Fibroblast of skin of right biceps (primary cell): ENCODE measurements at places on chromosomes 2 and 18.

DNA sequence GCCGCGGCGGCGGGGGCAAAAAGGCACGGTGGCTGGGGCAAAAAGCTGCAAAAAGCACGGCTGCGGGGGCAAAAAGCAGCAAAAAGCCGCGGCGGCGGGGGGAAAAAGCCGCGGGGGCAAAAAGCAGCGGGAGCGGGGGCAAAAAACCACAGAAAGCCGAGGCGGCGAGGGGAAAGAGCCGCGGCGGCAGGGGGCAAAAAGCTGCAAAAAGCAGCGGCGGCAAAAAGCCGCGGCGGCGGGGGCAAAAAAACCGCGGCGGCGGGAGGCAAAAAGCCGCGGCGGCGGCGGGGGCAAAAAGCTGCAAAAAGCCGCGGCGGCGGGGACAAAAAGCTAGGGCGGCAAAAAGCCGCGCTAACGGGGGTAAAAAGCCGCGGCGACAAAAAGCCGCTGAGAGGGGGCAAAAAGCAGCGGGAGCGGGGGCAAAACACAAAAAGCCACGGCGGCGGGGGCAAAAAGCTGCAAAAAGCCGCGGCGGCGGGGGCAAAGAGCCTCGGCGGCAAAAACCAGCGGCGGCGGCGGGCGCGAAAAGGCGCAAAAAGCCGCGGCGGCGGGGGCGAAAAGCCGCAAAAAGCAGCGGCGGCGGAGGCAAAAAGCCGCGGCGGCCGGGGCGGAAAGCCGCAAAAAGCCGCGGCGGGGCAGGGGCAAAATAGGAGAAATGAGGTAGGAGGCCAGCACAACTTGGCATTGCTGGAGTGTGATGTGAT is 123.4 kb downstream of the ANKRD30BL start:
- DNase-seq: peak; percentile 14

DNA sequence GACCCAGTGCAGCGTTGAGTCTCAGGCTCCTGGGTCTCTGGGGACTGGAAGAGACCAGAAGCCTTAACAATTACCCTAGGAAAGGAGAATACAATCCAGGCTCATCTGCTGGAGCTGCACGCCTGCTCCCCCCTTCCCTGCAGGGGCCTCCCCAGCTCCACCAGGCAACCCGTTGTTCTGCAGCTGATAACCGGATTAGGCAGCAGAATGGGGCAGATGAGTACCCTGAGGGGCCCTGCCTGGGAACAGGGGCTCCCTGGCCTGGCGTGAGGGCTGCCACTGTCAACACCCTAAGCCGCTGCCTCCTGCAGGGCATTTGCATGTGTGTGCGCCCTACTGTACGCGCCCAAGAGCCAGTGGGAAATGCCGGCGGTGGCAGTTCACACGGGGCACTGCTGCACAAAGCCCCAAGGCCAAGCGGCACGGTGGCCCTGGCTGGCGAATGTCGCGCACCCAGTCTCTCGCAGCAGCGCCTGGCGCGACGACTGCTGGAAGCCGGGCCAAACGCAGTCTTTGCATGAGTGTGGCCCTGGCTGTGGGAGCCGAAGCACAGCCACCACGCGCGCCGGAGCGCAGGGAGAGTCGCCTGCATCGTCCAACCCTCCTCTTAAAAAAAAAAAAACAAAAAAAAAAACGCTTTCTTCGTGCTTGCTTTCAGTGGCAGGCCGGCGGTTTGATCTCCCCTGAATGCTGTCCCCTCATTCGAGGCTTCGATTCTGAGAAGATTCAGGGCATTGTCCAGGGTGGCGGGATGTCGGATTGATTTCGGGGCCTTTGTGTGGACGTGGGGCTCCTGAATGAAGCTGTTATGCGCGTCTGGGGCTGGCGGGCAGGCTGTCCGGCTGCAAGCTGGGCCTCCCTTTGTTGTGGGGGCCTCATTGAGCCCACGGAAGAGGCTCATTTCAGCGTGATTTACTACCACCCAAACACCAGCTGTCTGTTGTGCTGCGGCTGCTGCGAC is 63.8 kb downstream of the SETBP1 start:
- DNase-seq: no peak

- DNase-seq: no peak
These were observed 89.5 kb upstream of the ALKAL2 start for GRCh38 chr2:377414-377813.

DNA sequence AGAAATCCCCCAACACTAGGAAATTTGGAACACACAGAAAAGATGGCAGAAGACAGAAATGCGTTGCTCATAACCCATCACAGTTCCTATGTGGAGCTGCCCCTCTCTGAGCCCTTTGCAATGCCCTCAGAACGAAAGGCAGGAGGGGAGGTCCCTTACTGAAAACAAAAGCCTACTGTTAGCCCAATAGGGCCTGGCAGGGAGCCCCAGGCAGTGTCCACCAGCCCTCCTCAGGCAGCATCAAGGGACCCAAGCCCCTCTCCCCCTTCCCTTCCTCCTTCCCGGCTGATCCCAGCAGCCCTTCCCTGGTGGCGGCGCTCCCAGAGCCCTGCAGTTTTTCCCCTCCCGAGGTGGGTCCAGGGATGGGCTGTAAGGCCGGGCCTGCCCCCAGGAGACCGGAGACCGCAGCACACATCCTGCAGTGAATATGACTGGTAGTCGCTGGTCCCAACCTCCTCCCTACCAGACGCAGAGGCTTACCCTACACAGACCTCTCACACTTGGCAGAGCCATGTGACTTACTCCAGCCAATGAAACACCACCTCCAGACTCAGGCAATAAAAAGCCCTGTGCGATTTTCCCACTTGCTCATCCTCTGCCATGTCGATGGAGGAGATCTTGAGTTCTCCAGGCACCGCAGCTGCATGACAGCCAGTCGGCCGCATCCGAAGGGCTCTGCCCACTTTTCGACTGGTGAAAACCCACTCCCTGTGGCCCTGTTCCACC is 19.4 kb upstream of the DUSP2 start:
- DNase-seq: peak; percentile 25

DNA sequence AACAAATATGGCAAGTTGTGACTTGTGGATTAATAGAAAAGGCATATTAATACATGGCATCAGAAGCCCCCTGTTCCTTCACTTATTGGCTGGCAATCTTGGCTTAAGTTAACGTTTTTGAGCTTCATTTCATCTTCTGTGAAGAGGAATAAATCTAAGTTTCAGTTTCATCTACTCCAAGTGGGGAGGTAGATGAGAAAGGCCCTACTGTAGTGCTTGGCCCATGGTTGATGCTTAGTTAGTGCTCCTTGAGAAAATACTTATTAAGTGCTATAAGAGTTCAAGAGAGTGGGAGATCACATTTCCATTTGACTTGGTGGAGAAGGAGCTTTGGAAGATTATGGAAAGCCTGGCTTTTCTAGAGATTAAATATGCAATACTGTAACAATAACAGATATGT is 244.3 kb downstream of the BABAM2 start:
- no peak for DNase-seq

- DNase-seq: no peak
These were observed 178.6 kb downstream of the SEPTIN10 start for GRCh38 chr2:109435066-109435690.

DNA sequence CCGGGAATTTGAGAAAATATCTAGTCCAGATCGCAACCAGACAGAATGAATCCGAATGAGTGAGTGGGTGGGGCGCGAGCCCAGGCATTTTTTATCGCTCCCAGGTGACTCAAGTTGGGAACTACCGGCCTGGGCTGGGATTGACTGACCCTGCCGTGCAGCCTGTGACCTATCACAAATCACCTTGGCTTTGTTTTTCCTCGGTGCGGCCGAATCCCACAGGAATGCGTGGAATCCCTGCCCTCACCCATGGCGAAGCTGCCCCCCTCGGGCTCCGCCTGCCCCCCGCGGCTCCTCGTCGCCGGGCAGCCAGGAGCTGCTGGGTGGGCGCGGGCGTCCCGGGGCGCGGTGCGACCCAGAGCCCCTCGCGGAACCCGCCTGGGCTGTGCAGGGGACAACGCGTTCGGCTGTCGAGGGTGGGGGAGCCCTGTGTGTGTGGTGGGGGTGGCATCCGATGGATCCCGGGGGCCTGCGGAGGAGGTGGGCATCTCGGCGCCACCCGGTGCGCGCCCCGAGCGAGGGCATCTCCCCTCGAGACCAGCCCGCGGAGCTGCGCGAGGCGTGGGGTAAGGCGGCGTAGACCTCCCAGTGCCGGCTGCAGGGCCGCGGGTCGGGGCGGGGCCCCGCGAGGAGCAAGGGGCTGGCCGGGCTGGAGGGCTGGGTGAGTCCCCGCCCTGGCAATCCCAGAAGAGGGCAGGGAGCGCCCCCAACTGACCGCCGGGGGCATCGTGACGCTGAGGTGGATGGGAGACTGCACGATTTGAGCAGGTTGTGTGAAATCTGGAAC is 16.5 kb downstream of the B3GNT7 start:
- peak; percentile 81 for DNase-seq

DNA sequence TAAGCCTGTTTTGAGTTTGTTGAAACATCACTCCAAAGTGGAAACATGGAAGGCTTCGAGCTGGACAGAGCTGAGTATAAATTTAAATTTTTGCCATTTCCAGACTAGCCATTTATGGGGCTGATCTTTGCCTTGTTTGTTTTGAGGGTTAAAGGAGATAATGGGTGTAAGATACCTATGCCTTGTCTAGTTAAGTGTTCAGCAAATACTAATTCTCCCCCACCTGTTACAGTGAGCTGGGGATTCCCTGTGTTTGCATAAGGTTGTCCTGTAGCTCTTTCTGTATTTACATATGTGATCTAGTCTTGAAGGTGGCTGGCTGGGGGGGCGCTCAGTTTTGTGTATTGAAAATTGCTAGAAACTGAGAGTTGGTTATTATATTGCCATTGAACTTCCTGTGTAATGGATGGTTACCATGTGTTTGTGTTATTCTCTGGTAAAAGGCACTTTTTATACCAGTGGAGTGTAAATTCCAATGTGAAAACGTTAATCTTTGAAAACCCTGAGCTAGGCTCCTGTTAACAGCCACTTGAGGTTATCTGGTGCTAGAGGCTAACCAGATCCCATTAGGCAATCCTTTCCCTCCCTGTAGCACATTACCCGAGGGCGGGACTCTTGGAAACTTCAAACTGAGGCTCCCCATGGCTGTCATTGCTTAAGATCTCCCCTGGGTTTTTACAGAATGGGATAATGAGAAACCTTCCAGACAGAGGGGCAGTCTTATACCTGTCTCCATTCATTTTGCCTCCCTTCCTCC is 26.7 kb downstream of the TANC1 start:
- DNase-seq: peak; percentile 10

DNA sequence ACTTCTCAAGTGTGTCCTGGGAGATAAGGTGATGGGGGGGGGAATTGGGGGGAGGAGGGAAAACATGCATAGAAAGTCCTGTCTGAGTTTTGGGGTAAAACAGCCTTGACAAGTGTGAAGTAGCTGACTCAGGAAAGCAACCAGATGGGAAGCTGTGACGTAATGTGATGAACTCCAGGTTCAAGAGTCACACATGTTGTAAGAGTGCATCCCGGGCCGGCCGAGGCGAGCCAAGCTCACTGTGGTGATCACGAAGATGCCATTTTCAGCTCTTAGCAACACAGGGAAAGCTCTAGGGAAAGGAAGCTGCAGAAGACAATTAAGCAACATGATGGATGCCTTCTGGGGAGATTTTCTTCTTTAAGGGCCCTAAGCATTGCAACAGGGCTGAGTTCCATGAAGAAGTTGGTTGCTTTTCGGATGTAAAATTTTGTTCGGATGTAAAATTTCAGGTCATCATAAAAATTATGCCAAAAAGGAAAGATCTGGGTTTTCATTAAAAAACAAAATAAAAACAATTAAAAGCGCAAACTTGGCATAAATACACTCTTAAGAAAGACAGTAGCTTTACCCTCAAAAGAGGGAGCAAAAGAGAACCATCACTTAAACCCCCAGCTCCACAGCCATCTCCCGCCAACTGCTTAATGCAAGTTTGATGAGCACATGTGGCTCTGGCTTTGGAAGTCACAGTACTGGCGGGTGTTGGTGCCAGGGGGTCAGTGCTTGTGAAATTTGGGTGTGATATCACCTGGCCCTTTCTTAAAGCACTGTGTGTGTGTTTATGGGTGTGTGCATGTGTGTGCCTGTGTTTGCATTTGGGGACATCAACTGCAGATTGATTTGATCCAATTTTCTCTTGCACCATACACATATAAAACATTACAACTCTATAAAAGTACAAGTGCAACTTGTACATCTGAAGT is 19.1 kb downstream of the SERTAD2 start:
- DNase-seq: peak; percentile 56

DNA sequence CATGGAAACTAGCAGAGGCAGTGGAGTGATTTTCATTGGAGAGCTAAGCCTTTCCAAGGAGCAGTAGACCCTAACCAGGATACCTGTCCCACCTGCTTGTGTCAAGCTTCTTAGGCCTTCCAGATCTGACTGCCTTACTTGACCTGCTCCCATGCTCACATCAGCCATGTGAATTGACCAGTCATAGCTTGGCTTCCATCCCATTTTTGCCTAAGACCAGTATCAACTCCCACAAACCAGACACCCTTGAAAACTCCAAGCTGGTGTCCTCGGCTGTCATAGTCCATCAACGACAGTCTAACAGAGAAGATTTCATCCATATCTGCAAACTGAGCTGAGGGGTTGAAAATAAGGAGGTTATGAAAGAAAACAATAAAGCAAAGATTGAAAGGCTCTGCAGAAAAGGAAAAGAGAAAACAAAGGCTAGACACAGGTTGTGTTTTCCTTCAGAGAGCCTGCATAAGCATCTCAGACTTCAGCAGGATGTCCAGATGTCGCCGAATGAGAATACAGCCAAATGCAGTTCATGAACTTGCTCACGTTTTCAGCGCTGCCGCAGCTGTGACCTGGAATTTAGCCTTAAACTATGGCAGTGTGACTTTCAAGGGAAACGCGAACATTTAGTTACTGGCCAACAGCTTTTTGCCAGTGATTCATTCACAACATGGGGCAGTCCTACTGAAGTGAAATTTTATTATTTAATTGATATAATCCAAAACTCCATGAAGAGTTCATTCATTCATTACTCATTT is 868.1 kb upstream of the ID2 start:
- peak; percentile 21 for DNase-seq

GRCh38 chr2:210663631-210664089 is 107.3 kb downstream of the CPS1 start:
- DNase-seq: no peak

DNA sequence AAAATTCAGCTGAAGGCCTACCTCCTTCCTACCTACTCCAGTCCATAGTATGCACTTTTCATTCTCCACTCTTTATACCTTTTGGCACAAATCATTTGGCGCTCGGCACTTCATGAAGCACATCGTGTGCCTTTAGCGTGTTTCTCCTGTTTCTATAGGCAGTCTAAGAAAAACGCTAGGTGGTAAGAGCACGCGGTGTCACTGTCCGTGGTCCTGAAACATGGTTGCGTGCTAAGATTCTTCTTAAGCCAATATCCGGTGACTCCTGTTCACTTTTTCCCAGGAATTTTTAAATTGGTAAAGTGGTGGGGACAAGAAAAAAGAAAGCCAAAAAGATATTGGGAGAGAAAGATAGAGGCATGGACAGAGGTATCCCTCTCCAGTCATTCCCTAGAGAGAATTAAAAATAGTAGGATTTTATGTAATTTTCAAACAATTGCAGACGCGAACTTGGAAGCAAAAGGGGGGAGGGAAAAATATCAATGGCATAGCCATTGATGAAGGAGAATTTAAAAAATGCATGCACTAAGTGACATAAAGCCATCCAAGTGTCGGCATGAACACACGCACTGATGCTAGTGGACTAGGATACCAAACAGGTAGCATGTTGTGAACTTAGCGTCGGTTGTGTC is 1.4 kb upstream of the CTNNA2 start:
- DNase-seq: peak; percentile 47

GRCh38 chr18:57077786-57078552 is 68.9 kb upstream of the BOD1L2 start:
- no peak for DNase-seq
